ENCODE measurements at places on chromosomes 3 and 15. TPM values are rescaled to one million over a fixed set of nuclear protein-coding genes. Genes with fewer than 3 reads are reported as not detected.
A peak's percentile ranks its signal among the peaks of the same experiment; 100 is the strongest.

DNA sequence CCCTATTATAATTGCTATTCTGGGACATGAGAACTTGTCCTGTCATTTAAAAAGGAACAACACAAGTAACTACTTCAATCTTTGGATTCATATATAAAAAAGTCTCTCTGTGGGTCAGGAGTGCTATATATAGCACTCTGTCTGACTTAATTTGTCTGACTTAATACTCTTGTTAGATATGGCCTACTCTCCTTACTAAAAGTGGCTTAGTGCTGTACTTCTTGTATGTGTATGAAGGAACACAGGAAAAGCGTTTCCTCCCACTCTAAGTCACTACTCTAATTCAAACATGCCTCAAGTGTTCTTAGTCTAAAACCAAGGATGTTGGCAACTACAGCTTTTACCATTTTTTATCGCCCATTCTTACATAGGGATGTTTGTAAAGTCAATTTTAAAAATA is 255.2 kb upstream of the ROBO1 start:
- H3K27me3 ChIP-seq, result no peaks in the 10 kb centered on the region
- no peak overlapping the region for H3K4me3 ChIP-seq
- no peak for DNase-seq
- H3K36me3 ChIP-seq, result no peaks in the 10 kb centered on the region
- no peaks in the 10 kb centered on the region for H3K4me1 ChIP-seq

DNA sequence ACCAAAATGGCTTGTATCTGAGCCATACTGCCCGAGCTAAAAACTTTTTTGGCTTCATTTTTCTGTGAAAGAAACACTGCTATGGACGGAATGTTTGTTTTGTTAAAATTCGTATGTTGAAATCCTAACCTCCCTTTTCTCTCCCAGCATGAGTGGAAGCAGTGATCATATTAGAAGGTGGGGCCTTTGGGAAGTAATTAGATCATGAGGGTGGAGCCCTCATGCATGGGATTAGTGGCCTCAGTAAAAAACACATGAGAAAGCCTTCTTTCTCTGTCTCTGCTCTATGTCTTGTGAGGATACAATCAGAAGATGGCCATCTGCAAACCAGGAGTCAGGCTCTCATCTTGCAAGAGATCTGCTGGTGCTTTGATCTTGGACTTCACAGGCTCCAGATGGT is 7.4 kb upstream of the FNDC3B start:
- H3K4me3 ChIP-seq, result no peak overlapping the region
- no peaks in the 10 kb centered on the region for H3K27me3 ChIP-seq
- no peak overlapping the region for H3K27ac ChIP-seq
- no peaks in the 10 kb centered on the region for H3K36me3 ChIP-seq
- DNase-seq, result no peak

GRCh38 chr15:59531066-59531675 is 80.4 kb upstream of the GCNT3 start:
- H3K4me1 ChIP-seq, result peaks cover 5% of the 10 kb centered on the region
- H3K36me3 ChIP-seq, result no peaks in the 10 kb centered on the region
- H3K27ac ChIP-seq, result no peak overlapping the region
- H3K4me3 ChIP-seq, result no peak overlapping the region

- H3K4me1 ChIP-seq, result no peaks in the 10 kb centered on the region
- no peak overlapping the region for H3K4me3 ChIP-seq
- H3K27ac ChIP-seq, result no peak overlapping the region
Measured at GRCh38 chr15:26013981-26014380, 150.9 kb upstream of the ATP10A start.

DNA sequence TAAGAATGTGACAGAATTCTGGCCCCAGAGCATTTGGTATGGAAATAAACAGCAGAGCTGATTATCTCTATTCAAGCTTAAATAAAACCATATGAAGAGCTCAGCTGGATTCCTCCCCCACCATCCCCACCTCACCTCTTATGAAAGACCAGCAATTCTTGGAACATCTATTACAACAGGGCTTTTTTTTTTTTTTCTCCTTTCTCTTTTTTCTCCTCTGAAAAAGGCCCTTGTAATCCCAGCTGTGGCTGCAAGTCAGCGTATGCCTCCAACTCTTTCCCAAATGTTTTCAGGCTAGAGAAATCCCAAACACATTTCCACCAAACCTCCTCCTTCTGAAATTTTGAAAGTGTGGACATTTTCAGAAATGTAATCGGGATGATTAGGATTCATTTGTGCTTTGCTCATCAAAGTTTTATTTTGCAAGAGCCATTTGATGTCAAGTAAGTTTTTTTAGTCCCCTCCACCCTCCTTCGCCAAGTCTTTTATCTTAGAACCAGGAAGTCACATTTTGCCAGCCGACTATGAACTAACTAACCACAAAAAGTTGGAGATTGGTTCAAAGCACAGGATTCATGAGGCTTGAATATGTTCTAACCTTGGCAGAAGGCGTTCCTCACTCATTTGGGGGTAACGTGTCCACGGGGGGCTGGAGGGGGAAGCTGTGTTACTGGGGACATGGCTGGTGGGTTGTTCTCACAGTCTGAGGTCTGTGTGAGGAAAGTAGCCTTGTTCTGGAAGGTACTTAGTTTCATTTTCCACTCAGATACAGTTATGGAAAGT is 142.0 kb upstream of the PDZRN3 start:
- H3K4me1 ChIP-seq, result peaks cover 2% of the 10 kb centered on the region
- no peak overlapping the region for H3K27ac ChIP-seq
- no peak for DNase-seq
- H3K27me3 ChIP-seq, result no peaks in the 10 kb centered on the region

DNA sequence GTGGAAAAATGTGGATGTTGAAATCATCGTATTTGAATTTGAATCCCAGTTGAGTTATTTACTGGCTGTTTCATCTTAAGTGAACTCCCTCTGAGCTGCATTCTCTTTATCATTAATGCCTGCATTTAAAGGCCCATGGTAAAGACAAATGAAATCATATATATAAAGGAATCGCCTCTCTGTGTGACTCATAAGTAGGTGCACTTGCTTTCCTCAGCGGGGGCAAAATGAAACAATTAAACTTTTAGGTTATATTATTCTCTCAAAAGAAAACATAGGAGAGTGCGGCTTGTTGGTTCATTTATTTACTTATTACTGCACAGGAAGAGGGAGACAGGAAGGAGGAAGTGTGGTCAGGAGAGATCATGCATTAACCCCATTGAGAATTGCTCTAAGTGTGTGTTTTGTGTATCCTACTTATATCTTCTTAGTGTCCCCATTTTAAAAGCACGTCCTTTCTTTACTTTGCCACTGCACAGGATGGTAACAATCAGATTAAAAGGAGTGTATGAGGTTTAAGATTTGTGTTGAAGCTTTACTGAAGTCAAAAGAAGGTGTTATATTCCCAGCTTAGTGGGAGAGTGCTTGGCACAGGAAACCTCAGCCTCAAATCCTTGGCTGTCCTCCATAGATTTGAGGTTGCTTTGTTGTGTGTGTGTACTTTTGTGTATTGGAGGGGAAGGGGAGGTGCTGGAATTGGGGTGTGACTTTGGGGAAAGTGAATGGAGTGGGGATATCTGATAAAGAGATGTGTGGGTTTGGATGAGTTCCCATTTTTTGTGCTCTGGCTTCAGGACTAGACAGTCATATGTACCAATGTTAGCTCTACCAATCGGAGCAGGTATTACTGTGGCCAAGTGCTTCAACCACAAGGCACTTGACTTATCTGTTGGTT is 595.8 kb upstream of the NR2F2 start:
- H3K27me3 ChIP-seq, result no peaks in the 10 kb centered on the region
- no peak overlapping the region for H3K4me3 ChIP-seq
- peak; percentile 11 for DNase-seq
- peak overlapping the region; percentile 29 for H3K27ac ChIP-seq
- H3K36me3 ChIP-seq, result peaks cover 7% of the 10 kb centered on the region
- H3K4me1 ChIP-seq, result peaks cover 33% of the 10 kb centered on the region

RETNLB gene
- not detected for total RNA-seq

TICRR gene
- total RNA-seq, result 20.7 TPM

MYO5C gene
- total RNA-seq, result 0.19 TPM

CCDC13 gene
- total RNA-seq, result 0.31 TPM

SEMA6D gene
- total RNA-seq, result not detected

All from activated naive CD4-positive, alpha-beta T cell treated with anti-CD3 and anti-CD28 coated beads for 36 hours (primary cell).